Thoracic aorta (tissue), 2 donors: ENCODE measurements at places on chromosomes 3 and 15.

GRCh38 chr3:73586190-73586589, 38.6 kb downstream of the PDZRN3 start:
- H3K4me1 ChIP-seq = peaks cover 74% of the 10 kb centered on the region
- H3K27me3 ChIP-seq = no peaks in the 10 kb centered on the region
- H3K4me3 ChIP-seq = no peak overlapping the region
- no peak for DNase-seq
- H3K36me3 ChIP-seq = no peaks in the 10 kb centered on the region

DNA sequence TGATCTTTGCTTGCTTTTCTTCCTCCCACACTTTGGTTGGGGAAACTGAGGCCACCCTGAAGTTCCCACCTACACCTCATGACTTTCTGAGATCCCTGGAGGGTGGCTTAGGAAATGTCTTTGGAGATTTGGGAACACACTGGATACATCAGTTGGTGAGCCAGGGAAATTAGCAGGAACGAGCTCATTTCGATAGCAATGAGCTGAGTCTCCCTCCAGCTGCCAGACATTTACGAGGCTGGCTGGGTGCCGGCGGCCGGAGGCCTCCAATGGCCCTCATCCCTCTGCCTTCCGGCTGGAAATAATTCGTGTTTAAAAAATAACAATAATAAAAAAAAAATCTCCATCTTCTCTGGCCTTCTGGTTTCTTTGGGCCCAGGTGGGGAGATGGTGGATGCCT, 38.8 kb downstream of the SMAD6 start:
- no peak overlapping the region for H3K4me3 ChIP-seq
- no peak for DNase-seq
- H3K27me3 ChIP-seq = no peaks in the 10 kb centered on the region
- peaks cover 78% of the 10 kb centered on the region for H3K4me1 ChIP-seq
- H3K27ac ChIP-seq = peak overlapping the region; percentile 41
- H3K36me3 ChIP-seq = no peaks in the 10 kb centered on the region

- H3K4me3 ChIP-seq = no peak overlapping the region
- no peak overlapping the region for H3K27ac ChIP-seq
Measured at GRCh38 chr3:161818106-161818505, 321.5 kb downstream of the OTOL1 start.

GRCh38 chr15:50028326-50028725, 90.7 kb downstream of the ATP8B4 start:
- H3K27me3 ChIP-seq = no peaks in the 10 kb centered on the region
- DNase-seq = no peak
- H3K4me1 ChIP-seq = no peaks in the 10 kb centered on the region

DNA sequence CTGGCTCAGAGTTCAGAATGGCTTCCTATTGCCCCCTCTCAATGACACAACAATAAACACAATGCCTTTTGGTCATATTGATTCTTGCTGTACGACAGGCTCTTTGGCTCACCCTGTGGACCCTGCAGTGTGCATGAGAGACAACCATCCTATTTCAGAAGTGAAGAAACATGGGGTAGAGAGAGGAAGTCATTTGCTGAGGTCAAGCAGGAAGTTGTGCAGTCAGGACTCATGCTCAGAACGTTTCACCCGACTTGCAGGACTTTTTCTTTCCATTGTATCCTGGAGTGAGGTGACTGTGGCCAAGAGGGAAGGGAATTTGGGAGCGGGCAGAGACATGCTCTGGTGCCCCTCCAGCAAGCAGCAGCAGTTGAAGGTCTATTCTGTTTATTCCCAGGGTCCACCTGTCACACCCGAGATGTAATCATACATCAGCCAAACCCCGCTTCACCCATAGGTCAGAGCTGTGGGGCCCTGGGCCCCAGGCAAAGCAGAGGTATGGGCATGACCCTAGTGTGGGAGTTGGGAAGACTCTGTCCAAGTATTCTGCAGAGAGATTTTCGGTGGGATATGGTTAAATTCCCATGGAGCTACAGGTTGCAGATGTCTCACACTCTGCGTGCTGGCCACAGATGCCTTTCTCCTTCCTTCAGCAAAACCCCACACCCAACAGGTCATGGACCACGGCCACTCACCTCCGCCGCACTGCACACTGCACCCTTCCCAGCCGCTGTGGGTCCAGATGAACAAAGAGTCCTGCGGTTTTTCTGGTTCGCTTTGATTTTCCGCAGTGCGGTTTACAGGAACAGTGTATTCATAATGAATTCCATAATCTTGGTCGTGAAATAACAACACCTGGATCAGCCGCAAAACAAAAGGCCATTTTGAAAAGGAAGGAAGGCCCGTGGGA, 290.6 kb downstream of the ADAMTS17 start:
- H3K27me3 ChIP-seq = no peaks in the 10 kb centered on the region
- H3K27ac ChIP-seq = no peak overlapping the region
- H3K4me1 ChIP-seq = peaks cover 12% of the 10 kb centered on the region
- H3K4me3 ChIP-seq = no peak overlapping the region
- no peaks in the 10 kb centered on the region for H3K36me3 ChIP-seq

- H3K4me1 ChIP-seq = peaks cover 12% of the 10 kb centered on the region
- no peaks in the 10 kb centered on the region for H3K27me3 ChIP-seq
- no peak overlapping the region for H3K4me3 ChIP-seq
- H3K27ac ChIP-seq = no peak overlapping the region
- DNase-seq = no peak
- H3K36me3 ChIP-seq = no peaks in the 10 kb centered on the region
Measured at GRCh38 chr3:27643355-27643754, 78.8 kb downstream of the EOMES start.

DNA sequence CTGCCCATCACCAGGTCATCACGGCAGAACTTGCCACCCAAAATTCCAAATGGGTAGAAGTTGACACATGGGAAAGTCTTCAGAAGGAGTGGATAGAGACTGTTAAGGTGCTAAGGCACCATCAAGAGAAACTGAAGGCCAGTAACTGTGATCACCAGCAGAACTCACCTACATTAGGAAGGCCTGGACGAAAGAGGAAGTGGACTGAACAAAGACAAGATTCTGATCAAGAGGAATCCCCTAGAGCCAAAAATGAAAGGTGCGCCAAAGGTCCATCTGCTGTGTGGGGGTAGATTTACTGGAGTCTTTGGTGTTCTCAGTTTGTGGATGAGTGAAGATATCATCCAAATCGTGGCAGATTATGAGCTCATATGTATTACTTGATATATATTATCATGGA, 46.3 kb upstream of the P3H2 start:
- H3K4me3 ChIP-seq = no peak overlapping the region
- no peaks in the 10 kb centered on the region for H3K36me3 ChIP-seq
- H3K27ac ChIP-seq = no peak overlapping the region
- no peak for DNase-seq

GRCh38 chr15:72168808-72169190, 28.8 kb downstream of the GRAMD2A start:
- no peak for DNase-seq
- no peaks in the 10 kb centered on the region for H3K27me3 ChIP-seq
- peaks cover 12% of the 10 kb centered on the region for H3K4me1 ChIP-seq
- H3K4me3 ChIP-seq = no peak overlapping the region
- H3K27ac ChIP-seq = no peak overlapping the region

- no peak overlapping the region for H3K4me3 ChIP-seq
- H3K4me1 ChIP-seq = no peaks in the 10 kb centered on the region
- DNase-seq = no peak
- H3K27ac ChIP-seq = no peak overlapping the region
- H3K27me3 ChIP-seq = no peaks in the 10 kb centered on the region
Measured at GRCh38 chr3:106635271-106635670, 742.0 kb upstream of the CCDC54 start.

GRCh38 chr3:190381441-190381840, 6.5 kb upstream of the CLDN16 start:
- DNase-seq = no peak
- no peak overlapping the region for H3K4me3 ChIP-seq
- H3K27me3 ChIP-seq = no peaks in the 10 kb centered on the region
- no peak overlapping the region for H3K27ac ChIP-seq

- H3K27ac ChIP-seq = no peak within 1 kb of the TSS
- peaks cover 6% of the 10 kb centered on the region for H3K4me1 ChIP-seq
- H3K4me3 ChIP-seq = no peak within 1 kb of the TSS
- no peaks in the 10 kb centered on the region for H3K36me3 ChIP-seq
Measured at GRCh38 chr3:159839561-159840379, 148.9 kb upstream of the IL12A start.

- H3K27me3 ChIP-seq = no peaks in the 10 kb centered on the region
- no peak overlapping the region for H3K27ac ChIP-seq
- no peaks in the 10 kb centered on the region for H3K36me3 ChIP-seq
Measured at GRCh38 chr3:80355144-80355543, 587.3 kb upstream of the ROBO1 start.
